NCI-H1092 (cell line): ENCODE measurements at places on chromosomes 13 and 19.

- DNase-seq = no peak
Observed at GRCh38 chr13:27493981-27494380, 43.6 kb upstream of the MTIF3 start.

DNA sequence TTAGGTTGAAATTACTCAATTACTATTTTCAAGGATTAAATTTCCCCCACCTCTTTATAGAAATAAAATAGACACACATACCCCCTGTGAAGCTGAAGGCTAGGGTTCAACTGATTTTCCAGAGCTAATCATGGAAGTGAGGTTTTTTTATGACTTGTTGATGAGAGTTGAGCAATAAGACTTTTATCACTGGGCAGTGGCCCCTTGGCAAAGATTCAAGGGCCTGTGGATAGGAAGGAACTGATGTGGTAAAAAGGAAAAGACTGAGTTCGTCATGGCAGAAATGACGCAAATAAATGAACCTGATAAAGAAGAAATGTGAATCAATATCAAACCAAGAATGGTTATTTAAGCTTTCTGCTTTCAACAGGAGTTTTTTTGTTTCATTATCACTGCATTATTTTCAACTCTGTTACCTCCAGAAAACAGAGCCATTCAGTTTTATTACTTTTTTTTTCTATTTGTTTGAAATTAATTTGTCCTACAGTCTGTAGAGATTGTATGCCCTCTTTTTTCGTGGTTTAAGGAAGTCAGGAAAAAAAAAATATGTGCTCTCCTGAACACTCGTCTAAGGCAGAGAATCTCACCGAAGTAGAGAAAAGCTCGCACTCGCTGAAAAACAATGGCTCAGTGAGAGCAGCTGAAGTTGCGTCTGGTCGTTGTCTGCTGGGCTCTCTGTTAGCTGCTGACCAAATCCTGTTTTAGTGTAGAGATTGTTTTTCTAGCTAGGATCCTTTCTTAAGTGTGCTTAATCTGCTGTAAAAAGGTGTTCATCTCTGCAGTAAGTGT lies 38.9 kb downstream of the STOML3 start:
- DNase-seq = no peak

GRCh38 chr13:110286833-110287819 lies 19.8 kb downstream of the COL4A1 start:
- no peak for DNase-seq

DNA sequence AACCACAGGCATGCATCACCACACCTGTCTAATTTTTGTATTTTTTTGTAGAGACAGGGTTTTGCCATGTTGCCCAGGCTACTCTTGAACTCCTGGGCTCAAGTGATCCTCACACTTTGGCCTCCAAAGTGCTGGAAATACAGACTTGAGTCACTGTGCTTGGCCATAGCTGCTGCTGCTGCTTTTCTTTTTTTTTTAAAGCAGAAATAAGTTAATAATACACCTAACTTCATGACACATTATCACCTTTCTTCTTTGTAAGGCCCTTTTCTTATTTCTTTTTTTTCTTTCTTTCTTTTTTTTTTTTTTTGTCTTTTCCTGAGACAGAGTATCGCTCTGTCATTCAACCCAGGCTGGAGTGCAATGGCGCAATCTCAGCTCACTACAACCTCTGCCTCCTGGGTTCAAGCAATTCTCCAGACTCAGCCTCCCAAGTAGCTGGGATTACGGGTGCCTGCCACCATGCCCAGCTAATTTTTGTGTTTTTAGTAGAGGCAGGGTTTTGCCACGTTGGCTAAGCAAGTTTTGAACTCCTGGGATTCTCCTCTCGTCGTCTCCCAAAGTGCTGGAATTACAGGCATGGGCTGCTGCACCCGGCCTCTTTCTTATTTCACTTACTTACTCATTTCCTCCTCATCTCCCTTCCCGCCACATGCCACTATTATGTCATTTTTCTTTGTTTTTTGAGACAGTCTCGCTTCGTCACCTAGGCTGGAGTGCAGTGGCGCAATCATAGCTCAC lies 8.7 kb downstream of the SHKBP1 start:
- no peak for DNase-seq

- DNase-seq = no peak
Observed at GRCh38 chr19:19662344-19662743, 1.1 kb downstream of the ATP13A1 start.

DNA sequence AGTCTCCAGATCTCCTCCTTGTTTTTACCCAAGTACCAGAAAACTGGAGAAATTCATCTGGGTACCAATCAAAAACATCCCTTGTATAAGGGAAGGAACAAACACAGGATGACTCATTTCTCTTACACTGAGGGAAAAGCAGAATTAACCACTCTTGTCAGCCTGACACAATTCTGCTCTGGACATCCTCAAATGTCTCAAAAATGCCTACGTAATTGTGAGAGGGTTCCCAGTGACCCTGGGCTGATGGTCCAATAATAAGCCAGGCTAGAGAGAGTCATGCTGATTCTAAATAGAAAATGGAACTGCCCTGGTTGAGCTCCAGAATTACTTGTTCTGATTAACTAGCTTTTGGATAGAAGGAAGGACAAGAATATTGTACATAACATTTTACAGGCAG lies 14.5 kb downstream of the ZNF708 start:
- no peak for DNase-seq

- DNase-seq = no peak
Observed at GRCh38 chr19:4754248-4754647, 30.6 kb upstream of the DPP9 start.

DNA sequence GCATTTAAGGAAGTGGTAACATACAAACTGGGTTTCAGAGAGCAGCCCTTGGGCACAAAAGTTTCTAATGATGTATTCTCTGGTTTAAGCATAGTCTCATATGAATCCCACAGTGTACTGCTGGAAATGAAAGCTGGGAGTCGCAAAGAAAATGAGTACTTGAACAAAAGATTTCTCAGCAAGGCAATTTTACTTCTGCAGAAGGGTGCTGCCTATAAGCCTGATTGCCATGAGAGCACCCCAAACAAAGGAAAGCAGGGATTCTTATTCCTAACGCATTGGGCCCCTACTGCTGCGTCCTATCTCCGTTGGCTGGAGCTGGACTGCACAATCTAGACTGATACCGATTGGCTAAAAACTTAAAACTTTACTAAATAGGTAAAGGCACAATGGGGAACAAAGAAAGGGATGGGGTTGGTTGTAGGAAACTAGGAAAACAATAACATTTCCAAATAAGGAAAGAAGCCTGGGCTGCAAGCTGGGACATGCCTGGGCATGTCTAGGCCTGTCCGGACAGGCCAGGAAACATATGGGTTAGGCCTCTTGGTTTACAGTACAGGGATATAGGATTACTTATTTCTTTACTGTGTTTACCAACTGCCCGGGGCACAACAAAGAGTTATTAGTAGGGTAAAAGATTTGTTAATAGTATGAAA lies 27.4 kb upstream of the VN1R4 start:
- no peak for DNase-seq

DNA sequence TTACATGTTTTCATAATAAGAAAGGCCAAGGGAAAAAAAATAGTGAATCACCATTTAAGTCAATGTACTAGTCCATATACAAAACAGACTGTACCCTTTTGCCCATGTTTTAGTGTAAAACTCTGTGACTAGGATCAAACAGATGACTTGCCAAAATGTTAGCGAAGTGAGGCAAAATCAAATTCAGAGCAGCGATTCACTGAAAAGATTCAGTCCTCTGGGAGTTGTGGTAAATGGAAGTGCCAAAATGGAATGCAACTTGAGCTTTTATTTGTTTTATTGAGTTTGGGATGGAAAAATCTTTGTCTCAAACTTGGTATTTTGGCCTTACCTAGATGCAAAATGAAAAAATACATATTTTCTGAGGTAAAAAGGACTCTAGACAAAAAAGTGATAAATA lies 9.1 kb downstream of the CDADC1 start:
- DNase-seq = no peak

GRCh38 chr19:16385296-16385695 lies 60.7 kb downstream of the KLF2 start:
- no peak for DNase-seq

- DNase-seq = no peak
Observed at GRCh38 chr19:6055013-6055795, 55.1 kb downstream of the RFX2 start.

DNA sequence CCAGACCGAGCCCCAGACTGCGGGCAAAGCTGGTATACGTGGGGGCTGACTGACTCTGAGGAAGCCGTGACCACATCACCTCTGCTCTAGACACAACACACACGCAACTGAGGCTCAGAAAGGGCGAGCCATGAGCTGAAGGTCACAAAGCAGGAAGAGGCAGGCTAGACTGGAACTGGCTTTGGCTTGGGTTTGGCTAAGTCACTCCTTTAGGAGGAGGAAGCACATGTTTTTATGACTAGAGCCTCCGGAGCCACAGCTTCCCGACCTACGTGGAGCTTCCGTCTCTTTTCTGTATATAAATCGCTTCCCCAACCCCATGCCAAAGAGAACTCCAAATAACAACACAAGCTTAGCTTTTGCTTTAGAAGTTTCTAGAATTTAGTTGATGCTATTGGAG lies 48.0 kb downstream of the RFX2 start:
- no peak for DNase-seq

DNA sequence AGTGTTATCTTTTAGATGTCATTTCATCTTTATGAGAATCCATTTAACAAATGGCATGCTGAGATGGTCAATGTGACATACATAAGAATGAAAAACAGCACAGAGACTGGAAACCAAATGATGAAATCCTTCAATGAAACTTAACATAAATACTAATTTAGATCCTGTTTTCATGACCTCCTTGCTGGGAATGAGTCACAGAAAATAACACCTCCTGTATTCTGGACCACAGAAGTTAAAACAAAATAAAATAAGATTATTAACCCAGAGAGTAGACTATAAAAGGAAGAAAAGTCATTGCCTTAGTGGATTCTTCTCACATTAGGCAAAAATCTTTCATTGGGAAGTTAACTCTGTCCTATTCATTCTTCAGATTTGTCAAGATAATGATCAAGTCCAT lies 1.6 kb downstream of the DIAPH3 start:
- DNase-seq = no peak

GRCh38 chr13:66139701-66140100 lies 1090.4 kb downstream of the PCDH9 start:
- no peak for DNase-seq

DNA sequence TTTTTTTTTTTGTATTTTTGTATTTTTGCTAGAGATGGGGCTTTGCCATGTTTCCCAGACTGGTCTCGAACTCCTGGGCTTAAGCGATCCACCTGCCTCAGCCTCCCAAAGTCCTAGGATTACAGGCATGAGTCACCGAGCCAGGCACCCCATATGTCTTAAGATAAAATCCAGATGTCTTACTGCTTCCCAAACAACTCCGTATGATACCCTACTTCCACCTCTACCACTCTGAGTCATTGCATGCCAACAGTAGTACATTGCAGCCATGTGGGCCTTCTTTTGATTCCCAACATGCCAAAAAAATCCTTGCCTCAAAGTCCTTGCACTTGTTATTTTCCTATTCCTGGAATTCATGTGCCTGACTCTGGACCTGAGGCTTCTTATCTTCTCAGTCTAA lies 799.2 kb downstream of the GPC5 start:
- no peak for DNase-seq

DNA sequence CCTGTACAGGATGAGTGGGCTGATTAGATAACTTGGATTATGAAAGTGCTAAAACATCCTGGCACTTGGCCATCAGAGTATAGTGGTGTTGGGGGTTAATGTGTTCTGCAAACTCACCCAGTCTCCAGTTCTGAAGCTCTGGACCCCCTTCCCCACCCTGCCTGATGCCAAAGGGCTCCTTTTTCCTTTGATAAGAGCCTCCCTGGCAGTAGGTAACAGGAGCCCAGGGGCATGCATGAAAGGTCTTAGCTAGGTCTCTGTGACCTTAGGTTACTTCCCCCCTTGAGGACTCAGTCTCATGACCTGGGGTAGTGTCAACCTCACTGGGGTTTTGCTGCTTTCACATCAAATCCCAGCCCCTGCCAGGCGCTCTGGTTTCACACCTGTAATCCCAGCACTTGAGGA lies 2.5 kb downstream of the RPS28 start:
- no peak for DNase-seq

GRCh38 chr19:49613374-49613773 lies 22.4 kb downstream of the PRR12 start:
- no peak for DNase-seq
